ENCODE measurements at places on chromosomes 1 and 21.

- DNase-seq, result no peak
Observed at GRCh38 chr1:77834771-77835334, 53.6 kb upstream of the NEXN start.

DNA sequence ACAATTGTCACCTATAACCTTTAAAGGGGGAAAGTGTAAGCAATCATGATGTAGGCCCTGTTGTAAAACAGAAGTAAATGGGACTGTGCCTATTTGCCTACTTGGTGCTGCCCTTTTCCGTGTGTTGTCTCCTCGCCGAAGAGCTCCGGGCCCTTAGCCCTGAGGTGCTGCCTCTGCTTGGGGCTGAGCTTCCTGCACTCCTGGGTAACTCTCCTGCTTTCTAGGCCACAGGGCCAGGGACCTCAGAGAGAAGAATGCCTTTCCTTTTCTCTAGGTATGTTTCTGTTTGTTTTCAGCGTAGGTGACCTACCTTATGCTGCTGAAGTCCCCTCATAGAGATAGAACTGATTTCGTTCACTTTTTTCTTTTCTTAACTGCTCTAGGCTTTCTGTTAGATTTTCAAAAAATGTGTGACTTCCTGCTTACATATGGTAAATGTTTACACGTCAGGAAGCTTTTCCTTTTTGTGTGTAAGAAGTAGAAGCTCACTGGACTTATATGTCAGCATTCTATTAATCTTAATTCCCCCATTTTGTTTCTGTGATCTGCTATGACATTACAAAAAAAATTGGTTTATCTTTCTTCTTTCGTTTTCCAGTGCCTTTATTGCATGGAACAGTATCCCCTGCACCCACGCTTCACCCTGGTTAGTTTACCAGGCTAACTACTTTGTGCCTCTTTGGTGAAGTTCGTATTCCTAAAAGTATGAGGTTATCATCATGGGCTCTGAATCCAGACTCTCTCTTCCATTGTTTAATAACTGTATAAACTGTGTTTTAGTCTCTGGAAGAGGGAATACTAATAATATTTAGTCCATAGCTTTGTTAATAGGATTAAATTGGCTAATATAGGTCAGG is 61.7 kb downstream of the ITSN1 start:
- no peak for DNase-seq

GRCh38 chr1:168613691-168614231 is 37.4 kb downstream of the XCL1 start:
- DNase-seq, result no peak

DNA sequence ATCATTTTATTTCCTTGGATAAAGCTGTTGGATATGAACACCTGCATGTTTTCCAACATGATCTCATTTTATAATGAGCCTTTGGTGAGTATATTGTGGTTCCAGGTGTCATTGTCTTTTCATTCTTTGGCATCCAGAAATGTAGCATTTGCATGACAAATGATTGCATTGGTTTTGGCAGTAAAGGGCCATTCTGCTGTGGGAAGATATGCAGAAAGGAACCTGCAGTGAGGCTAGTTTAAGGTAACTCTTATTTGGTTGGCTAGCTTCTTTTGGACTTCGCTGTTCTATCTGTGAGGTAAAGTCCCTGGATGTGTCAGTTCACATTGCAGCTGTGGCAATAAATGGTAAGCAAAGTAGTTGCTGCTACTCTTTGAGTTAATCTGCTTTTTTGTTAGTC is 343.0 kb downstream of the AMY1C start:
- no peak for DNase-seq

DNA sequence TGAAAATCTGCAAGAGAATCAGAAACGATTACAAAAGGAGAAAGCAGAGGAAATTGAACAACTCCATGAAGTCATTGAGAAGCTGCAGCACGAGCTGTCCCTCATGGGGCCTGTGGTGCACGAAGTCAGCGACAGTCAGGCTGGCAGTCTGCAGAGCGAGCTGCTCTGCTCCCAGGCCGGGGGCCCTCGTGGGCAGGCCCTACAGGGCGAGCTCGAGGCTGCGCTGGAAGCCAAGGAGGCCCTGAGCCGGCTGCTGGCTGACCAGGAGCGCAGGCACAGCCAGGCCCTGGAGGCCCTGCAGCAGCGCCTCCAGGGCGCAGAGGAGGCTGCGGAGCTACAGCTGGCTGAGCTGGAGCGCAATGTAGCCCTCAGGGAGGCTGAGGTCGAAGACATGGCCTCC is 47.5 kb upstream of the DIP2A start:
- DNase-seq, result no peak

- DNase-seq, result no peak
Observed at GRCh38 chr1:76463849-76464248, 389.3 kb downstream of the ST6GALNAC3 start.
